ENCODE measurements at places on chromosomes 7 and 10. TPM values are rescaled to one million over a fixed set of nuclear protein-coding genes. Genes with fewer than 3 reads are reported as not detected.

DNA sequence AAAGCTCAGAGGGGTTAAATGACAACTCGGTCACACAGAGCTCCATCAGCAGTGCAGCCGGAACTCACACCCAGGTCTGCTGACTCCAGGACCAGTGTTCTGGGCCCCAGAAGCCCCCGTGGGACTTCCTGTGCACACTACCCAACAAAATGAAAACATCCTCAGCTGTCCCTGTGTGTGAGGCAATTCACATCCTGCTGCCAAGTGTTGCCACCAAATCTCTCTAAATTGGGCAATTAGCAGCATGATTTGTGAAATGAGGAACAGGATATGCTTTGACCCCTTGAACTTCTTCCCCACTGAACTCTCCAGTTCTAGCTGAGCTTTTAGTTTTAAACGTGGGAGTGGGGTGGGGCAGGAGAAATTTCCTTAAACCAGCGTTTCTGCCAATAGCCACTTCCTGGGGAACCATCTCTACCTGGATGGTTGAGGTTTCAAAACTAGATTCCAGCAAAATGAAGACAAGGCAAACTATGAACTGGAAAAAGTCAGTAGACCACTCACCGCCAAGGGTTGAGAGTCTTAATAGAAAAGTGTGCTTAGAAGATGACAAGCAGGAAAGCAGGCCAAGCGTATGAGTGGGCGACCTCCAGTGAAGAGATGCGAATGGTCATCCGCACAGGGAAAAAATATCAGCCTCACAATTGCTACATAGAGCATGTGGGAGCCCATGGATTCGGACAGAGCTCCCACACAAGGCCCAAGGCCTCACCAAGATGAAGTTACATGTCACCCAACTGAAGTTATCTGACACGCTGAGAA lies 51.9 kb upstream of the CHST15 start:
- DNase-seq = no peak

SSC4D gene
- polyA plus RNA-seq = 2.0 TPM

CACNB2 gene
- polyA plus RNA-seq = 0.75 TPM

PCGF6 gene
- polyA plus RNA-seq = 5.3 TPM

DNA sequence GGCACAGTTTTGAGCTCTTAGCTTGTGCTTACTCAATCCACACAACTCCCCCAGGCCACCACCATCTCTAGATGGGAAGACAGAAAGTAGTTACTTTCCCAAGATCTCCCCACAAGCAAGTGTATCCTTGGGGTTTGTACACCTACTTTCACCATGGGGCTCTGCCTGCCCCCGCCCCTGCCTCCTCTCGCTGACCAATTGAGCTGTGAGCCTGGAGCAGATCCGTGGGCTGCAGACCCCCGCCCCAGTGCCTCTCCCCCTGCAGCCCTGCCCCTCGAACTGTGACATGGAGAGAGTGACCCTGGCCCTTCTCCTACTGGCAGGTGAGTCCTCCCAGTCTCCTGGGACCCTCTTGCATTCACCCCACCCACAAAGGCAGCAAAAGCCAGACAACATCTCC lies 2.0 kb downstream of the FXYD4 start:
- DNase-seq = no peak
